ENCODE measurements at places on chromosomes 7 and 10.

DNA sequence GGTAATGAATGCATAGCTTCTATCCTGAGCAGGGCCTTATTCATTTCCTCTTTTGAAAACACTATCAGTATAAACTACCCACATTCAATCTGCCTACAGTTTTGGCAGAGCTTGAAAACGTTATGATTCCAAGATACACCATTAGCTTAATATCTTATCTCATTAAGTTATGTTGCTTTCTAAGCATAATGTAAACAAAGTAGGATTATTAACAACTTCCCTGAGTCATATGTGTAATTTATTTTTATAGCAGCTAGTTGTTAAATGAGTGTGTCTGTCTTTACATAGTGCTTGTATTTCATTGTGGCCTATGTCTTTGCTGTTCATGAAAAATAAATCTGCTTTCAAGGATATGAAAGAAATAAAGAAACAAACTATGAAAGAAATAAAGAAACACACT is 106.2 kb upstream of the DLX6 start:
- no peak for DNase-seq

DNA sequence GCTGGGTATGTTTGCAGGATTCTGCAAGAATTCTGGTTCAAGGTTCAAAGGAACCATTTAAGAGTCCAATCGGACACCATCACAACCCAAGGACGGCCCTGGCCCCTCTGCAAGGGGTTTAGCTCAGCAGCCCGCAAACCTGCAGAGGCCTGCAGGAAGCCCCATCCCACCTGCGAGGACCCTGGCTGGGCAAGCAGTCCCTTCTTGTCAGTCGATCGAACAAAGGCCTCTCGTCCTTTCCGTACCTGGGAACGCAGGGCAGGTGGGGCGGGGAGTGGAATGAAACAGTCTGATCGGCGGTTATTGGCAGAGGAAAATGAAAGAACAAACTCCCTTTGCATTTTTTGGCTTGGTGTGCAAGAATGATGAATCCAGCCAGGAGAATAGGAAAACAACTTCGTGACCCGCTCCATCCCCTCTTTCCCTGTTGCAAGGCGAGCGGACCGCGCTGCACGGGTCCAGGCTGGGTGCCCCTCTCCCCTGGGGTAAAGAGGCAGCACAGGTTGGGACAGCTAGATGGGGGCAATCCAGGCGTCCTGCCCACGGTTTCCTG is 73.7 kb downstream of the INSIG1 start:
- DNase-seq, result no peak

GRCh38 chr10:112945811-112946210 is 4.2 kb upstream of the TCF7L2 start:
- DNase-seq, result no peak

- no peak for DNase-seq
Observed at GRCh38 chr7:151080067-151080521, 515 bp downstream of the FASTK start.

DNA sequence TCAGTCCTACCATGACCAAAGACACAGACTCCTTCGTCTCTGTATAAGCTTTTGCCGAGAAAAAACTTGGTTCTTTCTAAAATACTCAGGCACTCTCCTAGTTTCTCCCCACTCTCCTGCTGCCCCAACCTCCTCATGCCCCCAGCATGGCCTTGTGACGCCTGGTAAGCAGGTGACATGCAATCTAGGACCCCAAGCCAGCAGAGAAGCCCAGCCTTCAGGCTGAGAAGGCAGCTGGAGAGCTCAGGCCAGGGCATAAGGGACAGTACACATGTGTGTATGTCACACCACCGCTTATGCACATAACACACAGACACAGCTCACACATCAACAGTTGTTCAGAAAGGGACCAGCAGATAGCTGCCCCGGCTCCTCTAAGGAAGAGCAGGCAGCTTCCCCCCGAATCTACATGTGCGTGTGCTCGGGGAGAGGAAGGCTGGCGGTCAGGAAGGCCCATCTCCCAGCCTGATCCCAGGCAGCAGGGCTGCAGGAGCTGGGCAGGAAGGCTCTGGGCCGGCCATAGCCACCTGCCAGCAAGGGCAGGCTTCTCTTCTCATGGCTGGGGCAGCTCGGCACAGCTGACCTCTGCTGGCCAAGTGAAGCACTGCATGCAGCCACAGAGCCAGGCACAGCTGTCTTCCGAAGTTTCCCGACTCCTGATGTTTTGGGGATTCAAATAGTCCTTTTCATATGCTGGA is 8.5 kb downstream of the DDX56 start:
- DNase-seq, result no peak

GRCh38 chr10:70600512-70601395 is 1.8 kb downstream of the PRF1 start:
- no peak for DNase-seq

DNA sequence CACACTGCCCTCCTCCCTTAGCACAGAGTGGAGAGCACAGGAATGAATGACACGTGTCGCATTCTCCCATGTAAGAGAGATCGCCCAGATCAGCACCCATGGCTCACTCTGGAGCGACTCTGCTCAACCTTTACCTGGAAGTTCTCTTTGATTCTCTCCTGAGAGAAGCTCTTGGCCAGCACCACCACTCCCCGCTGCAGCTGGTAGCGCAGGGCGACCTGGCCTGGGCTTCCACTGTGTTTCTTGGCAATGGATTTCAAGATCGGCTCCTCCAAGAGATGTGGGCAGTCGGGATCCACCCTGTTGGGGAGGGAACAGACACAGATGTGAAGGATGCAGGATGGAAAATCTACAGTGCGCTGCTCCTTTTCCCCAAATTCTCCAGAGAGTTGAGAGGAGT is 27.4 kb downstream of the AKR1C8 start:
- no peak for DNase-seq

- DNase-seq, result no peak
Observed at GRCh38 chr7:43639858-43640491, 57.1 kb downstream of the STK17A start.

- DNase-seq, result no peak
Observed at GRCh38 chr7:110719741-110720140, 371.2 kb upstream of the LRRN3 start.

- no peak for DNase-seq
Observed at GRCh38 chr7:115600207-115600606, 430.4 kb downstream of the TFEC start.

- DNase-seq, result no peak
Observed at GRCh38 chr10:82874671-82875070, 999.7 kb downstream of the NRG3 start.

GRCh38 chr10:17450024-17450423 is 4.4 kb downstream of the ST8SIA6 start:
- DNase-seq, result no peak

DNA sequence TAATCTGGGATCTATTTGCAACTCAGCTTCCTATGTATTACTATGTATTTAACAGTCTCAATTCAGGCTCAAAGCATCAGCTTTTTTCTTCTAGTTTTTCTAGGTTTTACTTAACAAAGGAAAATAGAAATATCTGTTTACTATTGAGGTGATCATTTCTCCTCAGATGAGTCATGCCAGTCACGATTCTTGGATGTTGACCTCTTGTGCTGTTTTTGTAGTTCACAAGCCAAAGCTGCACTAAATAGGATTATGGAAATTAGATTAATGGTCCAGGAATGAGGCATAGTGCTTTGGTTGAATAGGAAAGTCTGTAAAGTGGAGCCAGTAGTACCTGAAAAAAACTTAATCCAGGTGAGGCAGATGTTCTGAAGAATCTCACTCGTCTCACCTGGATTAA is 198.3 kb upstream of the KAT6B start:
- DNase-seq, result no peak

DNA sequence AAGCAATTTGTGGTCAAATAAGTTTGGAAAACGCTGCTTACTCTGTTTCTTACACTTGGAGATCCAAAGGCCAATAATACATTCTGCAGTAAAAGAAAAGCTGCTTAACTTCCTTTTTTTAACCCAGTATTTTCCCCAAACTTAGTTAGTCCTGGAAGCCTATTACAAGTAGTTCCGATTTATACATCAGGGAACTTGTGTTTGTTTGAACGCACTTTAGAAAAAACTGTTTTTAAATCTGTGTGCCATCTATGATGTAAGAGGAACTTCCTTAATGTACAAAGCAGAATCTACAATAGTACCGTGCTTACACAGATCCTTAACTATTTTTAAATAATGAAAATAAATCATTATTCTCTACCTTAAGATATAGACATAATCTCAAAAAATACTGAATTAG is 23.0 kb downstream of the SFR1 start:
- no peak for DNase-seq

- no peak for DNase-seq
Observed at GRCh38 chr7:17307000-17307399, 8.5 kb downstream of the AHR start.

GRCh38 chr10:46525824-46526681 is 30.4 kb downstream of the GPRIN2 start:
- DNase-seq, result no peak

DNA sequence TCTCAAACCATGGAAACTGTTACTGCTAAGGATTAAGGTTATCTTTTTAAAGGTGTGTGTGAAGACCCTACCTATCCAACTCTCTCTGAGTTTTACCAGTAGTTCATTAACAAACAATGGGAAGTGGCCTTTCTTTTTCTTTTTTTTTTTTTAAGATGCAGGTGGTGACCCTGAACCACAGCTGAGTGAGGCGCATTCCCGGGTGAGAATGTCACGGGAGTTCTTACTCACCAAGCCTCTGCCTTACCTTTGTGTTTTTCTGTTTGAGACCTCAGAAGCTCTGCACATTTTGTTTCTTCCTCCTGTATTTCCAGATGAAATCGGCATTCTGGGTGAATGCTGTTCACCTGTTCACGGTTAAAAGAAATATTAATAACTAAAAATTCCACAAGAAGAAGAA is 2.5 kb downstream of the VIPR2 start:
- DNase-seq, result no peak

- DNase-seq, result no peak
Observed at GRCh38 chr10:51759896-51760534, 60.6 kb upstream of the CSTF2T start.

DNA sequence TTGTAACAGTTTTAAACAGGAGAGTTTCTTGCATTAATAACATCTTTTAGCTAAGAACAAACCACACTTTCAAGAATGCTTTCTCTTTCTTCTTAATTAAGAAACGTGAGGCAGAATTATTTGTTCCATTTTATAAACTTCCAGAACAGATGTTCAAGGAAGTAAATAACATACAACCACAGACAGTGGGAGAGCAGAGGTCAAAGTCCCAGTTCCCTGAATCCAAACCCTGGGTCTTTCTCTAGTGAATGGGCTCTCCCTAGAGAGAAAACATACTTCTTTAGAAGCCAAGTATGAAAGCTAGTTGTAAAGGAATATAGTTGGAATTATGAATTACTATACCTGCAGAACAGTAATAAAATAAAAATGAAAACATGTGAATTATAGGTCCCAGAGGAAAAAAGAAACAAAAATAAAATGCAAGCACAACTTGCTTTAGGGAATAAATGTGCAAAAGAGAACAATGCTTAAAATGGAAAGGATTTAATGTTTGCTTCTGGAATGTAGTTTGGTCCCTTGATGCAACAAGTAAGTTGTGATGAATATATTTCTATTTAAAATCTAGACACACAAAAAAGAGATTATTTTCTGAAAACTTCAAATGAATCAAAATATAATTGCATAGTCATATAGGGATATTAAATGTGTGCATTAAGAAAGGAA is 6.0 kb downstream of the OR6B1 start:
- no peak for DNase-seq

DNA sequence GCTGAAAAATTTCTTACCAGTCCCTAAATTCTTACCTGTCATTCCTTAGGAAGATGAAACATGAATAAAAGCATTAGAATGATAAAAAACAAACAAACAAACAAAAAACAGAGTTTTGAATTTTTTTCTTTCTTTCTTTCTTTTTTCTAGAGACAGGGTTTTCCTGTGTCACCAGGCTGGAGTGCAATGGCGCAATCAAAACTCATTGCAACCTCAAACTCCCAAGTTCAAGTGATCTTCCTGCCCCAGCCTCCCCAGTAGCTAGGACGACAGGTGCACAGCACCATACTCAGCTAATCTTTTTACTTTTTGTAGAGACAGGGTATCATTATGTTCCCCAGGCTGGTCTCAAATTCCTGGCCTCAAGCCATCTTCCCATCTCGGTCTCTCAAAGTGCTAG is 26.5 kb downstream of the NT5C2 start:
- no peak for DNase-seq

- no peak for DNase-seq
Observed at GRCh38 chr10:105292236-105292635, 651.1 kb downstream of the SORCS3 start.

- DNase-seq, result no peak
Observed at GRCh38 chr7:113915956-113916355, 2.9 kb downstream of the PPP1R3A start.

GRCh38 chr10:132714986-132715775 is 70.8 kb downstream of the NKX6-2 start:
- no peak for DNase-seq

- DNase-seq, result no peak
Observed at GRCh38 chr10:6678211-6678803, 98.2 kb upstream of the PRKCQ start.

DNA sequence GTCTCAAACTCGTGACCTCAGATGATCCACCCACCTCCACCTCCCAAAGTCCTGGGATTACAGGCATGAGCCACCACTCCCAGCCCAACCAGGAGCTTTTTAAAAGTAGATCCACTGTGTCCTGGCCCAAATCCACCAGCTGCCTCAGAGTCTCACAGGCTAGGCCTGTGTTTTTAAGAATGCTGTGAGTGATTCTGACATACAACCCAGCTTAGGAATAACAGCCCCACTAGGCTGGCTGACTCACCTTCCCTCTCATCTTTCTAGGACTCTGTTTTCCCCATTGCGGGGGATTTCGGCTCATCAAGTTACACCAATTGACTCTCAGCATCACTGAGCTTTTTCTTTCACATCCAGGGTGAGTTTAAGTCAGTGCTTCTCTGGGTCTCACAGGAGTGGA is 207.6 kb downstream of the SKIDA1 start:
- DNase-seq, result no peak

All from GF-D8 (cell line).